Fibroblast of mammary gland (primary cell): ENCODE measurements at places on chromosomes 12 and 14.

GRCh38 chr12:67816269-67816668 is 167.7 kb downstream of the DYRK2 start:
- DNase-seq, result no peak

GRCh38 chr14:76293221-76293620 is 82.7 kb upstream of the ESRRB start:
- DNase-seq, result no peak

GRCh38 chr12:1373901-1374735 is 220.3 kb downstream of the FBXL14 start:
- peak; percentile 89 for DNase-seq

GRCh38 chr12:77116277-77116676 is 50.9 kb upstream of the E2F7 start:
- peak; percentile 71 for DNase-seq

- DNase-seq, result no peak
Observed at GRCh38 chr12:54364413-54364812, at the start of gene GPR84. Gene GPR84 (minus strand): TSS chr12:54364486. CDS start chr12:54363851, 635 bp downstream.

DNA sequence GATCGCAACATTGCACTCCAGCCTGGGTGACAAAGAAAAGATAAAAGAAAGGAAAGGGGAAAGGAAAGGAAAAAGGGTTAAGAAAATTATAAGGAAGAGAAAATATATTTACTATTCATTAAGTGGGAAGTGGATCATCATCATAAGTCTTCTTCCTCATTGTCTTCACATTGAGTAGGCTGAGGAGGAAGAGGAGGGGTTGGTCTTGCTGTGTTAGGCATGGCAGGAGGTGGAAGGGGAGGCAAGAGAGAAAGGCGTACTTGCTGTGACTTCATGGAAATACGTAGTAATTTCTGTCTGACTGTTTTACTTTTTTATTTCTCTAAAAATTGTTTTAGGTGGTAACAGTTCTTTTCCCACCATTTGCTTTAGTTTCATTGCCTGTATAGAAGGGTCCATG is 26.2 kb downstream of the FAM177A1 start:
- no peak for DNase-seq

GRCh38 chr12:67426067-67426466 is 156.9 kb downstream of the CAND1 start:
- peak; percentile 83 for DNase-seq

DNA sequence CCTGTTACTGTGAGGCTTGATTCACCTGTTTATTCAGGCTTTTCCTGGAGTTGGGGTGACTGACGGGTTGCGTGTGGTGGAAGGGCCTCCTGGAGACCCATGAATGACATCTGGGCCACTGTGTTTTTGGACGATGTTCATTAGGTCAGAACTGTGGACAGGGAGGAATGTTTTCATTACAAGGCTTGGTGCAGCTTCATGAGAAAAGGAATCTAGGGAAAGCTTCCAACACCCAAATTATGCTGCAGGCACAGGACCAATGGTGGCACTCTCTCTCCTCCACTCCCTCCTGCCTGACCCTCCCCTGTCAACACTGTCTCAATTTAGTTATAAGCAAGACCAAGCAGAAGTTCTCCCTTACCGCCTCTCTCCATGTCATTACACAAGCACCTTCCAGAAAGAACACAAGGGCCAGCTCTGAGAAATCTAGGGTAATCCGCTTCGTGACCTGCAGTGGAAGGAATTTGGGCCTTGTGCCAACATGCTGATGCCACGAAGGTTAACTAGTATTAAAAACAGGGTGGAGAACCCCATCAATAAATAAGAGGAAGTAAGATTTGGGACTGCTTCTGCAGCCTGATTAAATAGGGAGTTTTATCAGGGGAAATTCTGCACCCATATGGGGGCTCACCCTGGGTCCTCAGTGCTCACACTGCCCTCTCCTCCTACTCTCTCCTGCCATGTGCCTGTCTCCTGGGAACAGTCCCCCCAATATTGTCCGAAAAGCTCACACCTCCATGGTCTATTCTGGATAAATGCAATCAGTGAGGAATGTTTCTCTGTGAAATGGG is 200.3 kb downstream of the KTN1 start:
- peak; percentile 39 for DNase-seq
